ENCODE measurements at places on chromosomes 6 and 20.

DNA sequence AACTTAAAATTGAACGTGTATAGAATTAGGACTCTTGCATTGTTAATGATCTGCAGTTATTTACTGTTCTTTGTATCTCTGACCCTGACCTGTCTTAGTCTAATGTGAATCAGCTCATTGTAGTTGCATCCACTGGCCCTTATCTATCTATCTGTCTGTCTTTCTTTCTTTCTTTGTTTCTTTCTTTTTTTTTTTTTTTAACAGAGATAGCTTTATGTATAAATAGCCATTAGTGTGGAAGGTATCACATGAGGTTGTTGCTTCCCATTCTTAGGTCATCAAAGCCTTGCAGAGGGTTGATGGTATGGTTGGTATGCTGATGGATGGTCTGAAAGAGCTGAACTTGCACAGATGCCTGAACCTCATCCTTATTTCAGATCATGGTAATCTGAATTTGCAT lies 59.9 kb downstream of the ENPP1 start:
- no peak for DNase-seq

DNA sequence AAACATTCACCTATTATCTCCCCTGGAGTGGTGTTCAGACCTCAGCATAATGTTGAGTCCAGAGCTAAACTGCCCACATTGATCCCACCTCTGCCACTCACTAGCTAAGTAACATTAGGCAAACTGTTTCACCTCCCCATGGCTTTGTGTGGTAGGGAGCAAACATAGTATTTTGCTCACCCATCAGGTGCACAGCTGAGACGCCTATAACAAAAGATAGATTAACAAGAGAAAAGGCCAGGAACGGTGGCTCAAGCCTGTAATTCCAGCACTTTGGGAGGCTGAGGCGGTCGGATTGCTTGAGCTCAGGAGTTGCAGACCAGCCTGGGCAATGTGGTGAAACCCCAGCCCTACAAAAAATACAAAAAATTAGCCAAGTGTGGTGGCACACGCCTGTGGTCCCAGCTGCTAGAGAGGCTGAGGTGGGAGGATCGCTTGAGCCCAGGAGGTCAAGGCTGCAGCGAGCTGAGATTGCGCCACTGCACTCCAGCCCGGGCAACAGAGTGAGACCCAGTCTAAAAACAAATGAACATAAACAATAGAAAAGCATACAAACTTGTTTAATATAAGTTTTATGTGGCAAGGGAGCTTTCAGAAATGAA lies 91.6 kb downstream of the MAP3K7 start:
- no peak for DNase-seq

- no peak for DNase-seq
Measured at GRCh38 chr20:15319439-15319838, 982.0 kb upstream of the FLRT3 start.

GRCh38 chr20:21713470-21713869 lies 8.0 kb downstream of the PAX1 start:
- DNase-seq, result no peak

- no peak for DNase-seq
Measured at GRCh38 chr20:62696989-62697388, 11.6 kb upstream of the NTSR1 start.

DNA sequence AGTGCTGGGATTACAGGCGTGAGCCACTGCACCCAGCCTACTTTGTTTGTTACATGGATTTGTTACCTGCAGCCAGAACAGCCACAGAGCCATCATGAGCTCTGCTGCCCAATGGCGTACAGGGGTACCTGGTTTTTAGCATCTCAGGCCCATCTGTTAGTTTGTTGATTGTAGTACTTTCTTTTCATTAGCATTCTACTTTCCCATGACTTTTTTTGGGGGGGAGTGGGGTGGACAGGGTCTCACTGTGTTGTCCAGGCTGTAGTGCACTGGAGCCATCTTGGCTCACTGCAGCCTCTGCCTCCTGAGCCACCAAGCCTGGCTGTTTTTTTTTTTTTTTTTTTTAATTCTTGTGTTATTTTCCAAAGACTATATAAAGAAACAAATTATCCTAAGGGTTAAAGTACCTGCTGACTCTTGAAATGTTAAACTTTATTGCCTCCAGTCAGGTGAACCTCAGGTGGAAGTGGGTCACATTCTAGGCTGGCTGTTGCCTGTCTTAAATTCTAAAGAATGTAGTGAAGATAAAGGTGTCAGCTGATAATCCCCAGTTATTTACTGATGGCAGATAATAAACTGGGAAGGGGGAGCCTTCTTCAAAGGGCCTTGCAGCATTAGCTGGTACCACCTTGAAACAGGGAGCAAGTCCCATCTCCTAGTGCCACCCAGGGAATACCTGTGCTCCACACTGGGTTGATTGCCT lies 15.2 kb downstream of the NEU1 start:
- no peak for DNase-seq

GRCh38 chr6:30997301-30997700 lies 13.0 kb upstream of the MUC22 start:
- no peak for DNase-seq

All from NCI-H146 (cell line).